ENCODE measurements at places on chromosomes 16 and 17.

- no peak for DNase-seq
Observed at GRCh38 chr16:14284930-14285512, 213.9 kb downstream of the MRTFB start.

DNA sequence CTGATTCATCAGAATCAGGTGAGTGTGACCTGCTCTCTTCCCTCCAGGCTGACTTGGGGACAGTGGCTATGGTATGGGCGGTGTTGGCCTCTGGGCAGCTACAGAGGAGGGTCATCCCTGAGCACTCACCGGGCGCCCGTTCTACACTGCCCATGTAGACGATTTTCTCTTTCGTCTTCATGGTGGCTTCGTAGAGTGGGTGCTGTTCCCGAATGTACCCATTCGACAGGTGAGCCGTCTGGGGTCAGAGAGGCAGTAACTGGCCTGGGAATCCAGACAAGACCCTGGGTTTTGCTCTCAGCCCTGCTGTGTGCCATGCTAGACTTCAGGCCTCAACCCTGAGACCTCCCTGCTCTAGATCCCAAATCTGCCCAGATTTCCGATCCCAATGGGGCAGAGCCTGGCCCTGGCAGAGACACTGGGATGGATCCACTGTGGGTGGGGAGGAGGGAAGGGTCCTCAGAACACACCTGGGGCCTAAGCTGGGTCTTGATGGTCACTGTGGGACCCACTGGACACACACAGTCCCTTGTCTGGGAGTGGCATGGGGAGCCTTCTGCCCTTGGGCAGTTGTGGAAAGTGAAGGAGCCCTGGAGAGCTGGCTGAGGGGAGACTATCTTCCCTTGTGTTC is 13.2 kb downstream of the USP6 start:
- no peak for DNase-seq

DNA sequence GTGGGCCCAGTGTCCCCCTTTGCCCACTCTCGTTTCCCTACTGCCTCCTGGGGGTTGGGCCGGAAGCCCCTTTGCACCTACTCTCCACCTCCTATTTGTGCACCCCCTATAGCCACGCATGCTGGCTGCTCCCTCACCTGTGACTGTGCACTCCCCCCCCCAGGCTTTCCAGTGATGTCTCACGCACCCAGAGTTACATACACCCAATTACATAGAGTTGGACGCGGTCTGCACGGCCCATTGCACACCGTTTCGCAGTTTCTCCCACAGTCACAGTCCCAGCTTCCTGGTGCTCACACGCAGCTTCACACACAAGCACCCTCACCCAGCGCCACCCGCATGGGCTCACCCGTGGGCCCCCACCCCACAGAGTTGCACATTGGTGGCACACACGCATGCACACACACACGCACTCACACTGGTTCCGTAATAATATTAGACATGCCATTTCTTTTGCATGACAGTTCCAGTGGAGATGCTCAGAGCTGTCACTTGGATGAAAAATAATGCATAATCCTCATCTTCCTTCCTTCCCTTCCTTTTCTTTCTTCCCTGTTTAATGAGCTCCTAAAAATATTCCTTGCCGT is 21.5 kb upstream of the C1QL1 start:
- no peak for DNase-seq

DNA sequence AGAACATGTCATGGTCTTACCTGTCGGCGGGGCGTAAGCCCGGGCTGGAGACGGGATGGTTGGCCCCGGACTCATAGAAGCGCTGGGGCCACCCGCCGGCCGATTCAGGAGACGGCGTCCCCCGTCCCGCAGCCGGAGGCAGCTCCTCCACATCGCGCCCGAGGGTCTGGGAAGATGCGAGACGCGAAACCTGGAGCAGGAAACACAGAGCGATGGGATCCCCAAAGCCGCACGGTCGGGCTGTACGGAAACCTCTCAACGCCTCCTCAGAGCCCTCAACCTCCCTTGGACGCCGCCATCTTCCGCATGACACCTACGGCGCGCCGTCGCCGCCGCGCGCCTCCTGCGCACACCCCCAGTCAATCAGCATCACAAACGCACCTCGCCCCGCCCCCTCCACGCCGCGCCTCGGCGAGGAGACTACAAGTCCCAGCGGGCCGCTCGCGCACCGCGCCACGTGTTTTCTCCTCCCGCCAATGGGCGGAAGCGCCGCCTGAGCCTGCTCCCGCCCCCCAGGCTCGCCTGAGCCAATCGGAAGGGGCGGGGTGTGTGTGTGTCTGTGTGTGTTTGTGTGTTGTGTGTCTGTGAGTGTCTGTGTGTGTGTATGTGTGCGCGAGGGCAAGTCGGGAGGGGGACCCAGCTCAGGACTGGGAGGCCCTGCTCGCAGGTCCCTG is at the start of the genes ATPAF2 and GID4:
TSS of gene ATPAF2 (minus strand) at position 308 of the 674 bp plus-strand sequence. CDS start at position 153, 155 bp downstream.
TSS of gene GID4 (plus strand) at position 548 of the 674 bp plus-strand sequence. CDS start at position 605, 57 bp downstream.
- DNase-seq = peak; percentile 97

- DNase-seq = no peak
Observed at GRCh38 chr17:34024386-34024785, 230.7 kb upstream of the CCL2 start.

DNA sequence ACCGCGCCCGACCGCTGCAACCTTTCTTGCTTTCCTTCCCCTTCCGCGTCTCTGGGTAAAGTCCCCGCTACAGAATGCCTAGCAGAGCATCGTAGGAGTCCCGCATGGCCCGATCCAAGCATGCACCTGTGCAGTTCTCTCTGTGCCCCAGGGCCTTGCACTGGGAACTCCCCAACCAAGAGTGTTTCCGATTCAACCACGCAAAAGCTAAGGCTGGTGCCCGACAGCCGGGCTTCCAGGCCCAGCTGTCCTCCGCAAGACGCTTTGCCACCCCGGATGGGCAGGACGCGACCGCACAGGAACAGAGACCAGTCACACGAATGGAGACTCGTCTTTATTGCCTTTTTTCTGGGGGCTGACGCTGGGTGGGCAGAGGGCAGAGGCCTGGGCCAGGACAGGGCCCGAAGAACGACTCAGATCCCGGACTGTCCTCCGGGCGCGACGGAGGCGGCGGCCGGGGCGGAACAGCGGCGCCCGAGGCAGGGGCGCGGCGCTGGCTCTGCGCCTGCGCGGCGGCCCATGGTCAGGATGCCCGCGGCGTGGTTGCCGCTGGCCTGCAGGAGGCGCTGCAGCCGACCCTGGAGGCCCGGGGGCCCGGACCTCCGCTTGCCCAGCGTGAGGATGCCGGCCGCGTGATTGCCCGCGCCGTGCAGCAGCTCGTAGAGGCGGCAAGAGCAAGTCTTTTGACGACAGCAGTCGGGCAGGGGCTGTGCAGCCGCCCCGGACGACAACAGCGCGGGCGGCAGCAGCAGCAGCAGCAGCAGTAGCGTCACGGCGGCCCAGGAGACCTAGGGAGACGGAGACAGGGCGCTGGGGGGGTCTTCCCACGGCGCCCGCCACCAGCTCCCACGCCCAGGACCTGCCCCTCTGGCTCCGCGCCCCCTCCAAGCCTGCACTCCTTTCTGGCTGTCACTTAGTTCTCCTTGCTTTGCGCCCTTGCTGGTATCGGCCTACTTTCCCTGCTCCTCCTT is 1.2 kb downstream of the HCRT start:
- DNase-seq = no peak

- DNase-seq = no peak
Observed at GRCh38 chr17:7574176-7574953, 5.1 kb upstream of the CD68 start.

GRCh38 chr16:57061084-57061905 is 31.1 kb upstream of the CPNE2 start:
- no peak for DNase-seq
